ENCODE measurements at places on chromosomes 5 and 9.

DNA sequence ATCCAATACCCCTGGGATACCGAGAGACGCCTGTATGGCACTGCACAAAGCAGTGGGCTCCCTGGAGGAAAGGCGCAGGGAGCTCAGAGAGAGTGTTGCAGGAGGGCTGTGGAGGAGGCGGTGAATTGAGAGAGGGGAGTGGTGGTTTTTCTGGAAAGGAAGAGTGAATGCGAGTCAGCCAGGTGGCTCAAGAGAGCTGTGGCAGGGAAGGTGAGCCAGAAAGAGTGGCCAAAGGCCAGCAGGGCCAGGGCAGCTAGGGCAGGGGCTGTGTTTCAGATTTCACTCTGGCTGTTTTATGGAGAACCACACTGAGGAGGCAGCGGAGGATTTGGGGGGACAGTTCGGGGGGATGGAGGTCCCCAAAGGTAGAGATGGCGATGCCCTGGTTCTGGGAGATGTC is 13.0 kb upstream of the DAB2IP start:
- no peak for DNase-seq

DNA sequence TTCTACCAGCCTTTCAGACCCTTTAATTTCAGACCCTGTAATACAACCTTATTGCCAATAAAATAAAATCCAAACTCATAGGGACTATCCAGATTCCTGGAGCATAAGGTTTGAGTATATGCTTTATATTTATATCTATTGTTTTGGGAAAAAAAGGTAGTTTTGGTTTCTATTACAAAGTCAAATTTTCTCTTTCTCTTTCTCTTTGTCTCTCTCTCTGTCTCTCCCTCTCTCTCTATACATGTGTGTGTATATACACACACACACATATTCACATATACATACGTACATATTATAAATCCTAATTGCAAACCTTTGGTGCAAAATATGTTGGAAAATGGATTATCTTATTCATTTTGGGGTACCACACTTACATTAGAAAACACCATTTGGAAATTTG is 39.0 kb downstream of the TMEM232 start:
- DNase-seq: no peak

GRCh38 chr5:166493612-166494011 is 1797.8 kb upstream of the WWC1 start:
- DNase-seq: no peak

GRCh38 chr5:78805474-78806124 is 157.0 kb upstream of the LHFPL2 start:
- DNase-seq: no peak

- no peak for DNase-seq
These were observed 37.6 kb upstream of the CCDC152 start for GRCh38 chr5:42719034-42719433.

GRCh38 chr9:95131023-95131943 is 186.2 kb downstream of the FANCC start:
- DNase-seq: peak; percentile 37

DNA sequence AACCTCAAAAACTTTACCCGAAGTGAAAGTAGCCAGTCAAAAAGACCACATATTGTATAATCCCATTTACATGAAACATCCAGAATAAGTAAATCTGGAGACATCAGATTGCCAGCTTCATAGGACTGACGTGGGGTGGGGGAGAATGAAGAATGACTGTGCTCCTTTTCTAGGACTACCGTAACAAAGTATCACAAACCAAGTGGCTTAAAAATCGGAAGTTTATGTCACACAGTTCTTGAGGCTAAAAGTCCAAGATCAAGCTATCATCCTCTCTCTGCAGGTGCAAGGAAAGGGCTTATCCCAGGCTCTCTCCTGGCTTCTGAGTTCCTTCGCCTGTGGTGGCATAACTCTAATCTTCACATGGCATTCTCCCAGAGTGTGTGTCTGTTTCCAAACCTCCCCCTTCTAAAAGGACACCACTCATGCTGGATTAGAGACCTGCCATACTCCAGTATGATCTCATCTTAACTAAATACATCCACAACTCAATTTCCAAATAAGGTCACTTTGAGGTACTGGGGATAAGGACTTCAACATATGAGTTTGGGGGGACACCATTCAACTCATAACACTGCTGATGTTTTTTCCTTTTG is 25.5 kb downstream of the ADAM19 start:
- DNase-seq: no peak

DNA sequence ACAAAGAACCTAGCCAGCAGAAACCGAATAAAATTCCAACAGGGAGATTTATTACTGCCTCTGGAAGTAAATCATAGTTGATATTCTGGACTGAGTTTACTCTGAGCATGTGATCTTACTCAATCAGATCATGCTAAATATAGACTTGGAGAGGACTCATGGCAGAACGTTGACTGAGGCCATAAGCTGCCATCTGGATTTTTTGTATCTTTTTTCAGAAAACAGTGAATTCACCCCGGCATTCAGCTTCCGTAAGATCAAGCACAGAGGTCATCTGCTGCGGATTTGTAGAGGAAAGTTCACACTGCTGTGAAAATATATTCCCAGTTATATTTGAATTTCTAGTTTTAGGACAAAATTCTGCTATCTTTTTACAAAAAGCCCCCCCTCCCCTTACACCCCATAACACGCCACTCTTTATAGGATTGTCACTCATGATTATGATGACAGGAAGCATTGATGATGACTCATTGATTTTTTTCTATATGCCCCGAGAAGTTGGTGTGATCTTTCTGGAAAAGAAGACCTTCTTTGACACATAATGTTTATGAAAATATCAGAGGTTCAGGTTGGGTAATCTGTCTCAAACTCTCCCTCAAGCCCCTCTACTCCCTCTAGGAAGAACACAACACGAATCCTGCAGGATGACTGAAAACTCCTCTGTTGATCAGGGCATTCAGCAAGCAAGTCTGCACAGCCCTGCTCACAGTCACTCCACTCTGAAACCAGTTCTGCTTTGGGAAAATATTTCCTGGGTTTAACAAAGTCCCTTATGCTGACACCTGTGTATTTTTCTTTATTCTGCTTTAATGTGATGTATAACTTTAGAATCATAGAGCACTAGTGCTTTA is 70.8 kb downstream of the NXNL2 start:
- no peak for DNase-seq

- no peak for DNase-seq
These were observed 531.6 kb downstream of the PSAT1 start for GRCh38 chr9:78828521-78828920.

GRCh38 chr5:124001036-124001615 is 489.1 kb downstream of the CSNK1G3 start:
- DNase-seq: no peak

DNA sequence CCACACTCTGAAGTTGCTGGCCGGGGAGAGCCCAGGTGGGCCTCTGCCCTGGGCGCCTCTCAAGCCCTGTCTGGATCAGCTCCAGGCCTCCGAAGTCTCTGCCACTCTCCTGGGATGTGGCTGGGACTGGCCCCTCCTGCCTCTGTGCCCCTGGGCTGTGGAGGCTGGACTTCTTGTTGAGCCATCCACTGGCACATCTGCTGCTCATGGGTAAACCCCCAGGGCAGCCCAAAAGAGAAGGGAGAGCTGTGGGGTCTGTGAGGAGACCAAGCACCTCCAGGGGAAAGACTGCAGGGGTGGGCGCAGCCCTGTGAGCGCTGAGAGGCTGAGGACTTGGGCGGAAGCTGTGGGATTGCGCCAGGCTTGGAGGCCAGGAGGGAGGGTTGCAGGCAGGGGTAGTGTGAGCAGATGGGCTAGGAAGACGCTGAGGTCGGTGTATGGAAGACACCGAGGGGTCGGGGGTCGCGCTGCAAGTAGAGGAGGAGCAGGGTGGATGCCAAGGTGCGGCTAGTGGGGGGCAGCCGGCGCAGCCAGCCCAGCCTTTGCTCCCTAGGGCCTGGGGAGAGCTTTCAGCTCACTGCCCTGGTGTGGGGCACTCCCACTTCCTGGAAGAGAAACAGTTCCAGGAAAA is 118.1 kb downstream of the WNK2 start:
- no peak for DNase-seq

- peak; percentile 49 for DNase-seq
These were observed 36.1 kb downstream of the TMC1 start for GRCh38 chr9:72557549-72557948.

- no peak for DNase-seq
These were observed 101.6 kb upstream of the SSBP2 start for GRCh38 chr5:81852291-81853029.

GRCh38 chr9:13627071-13627470 is 347.6 kb upstream of the MPDZ start:
- no peak for DNase-seq

DNA sequence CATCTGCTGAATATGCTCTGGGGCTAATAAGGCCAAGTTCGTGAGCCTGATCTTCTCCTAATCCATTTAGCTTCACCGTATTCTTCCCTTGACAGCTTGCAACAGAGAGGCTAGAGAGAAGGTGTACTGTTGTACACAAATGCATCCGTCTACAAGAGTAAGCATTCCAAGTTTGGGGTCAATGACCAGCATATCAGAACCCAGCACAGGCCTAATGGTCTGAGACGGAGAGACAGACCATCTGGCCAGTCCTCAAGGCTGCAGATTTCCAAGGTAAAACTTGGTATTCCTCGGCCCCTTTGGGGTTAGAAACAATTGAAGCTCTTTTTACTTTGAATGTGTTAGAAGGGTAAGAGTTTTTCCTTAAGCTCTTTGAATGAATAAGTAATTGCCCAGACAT is 481.2 kb upstream of the KLF4 start:
- DNase-seq: no peak

- DNase-seq: no peak
These were observed 38.4 kb upstream of the HAND1 start for GRCh38 chr5:154516475-154516874.

GRCh38 chr5:65776441-65777141 is 54.6 kb downstream of the NLN start:
- DNase-seq: no peak

- DNase-seq: no peak
These were observed 29.3 kb upstream of the NADK2 start for GRCh38 chr5:36270876-36271575.

GRCh38 chr9:34127035-34127948 is 794 bp upstream of the DCAF12 start:
- peak; percentile 19 for DNase-seq

DNA sequence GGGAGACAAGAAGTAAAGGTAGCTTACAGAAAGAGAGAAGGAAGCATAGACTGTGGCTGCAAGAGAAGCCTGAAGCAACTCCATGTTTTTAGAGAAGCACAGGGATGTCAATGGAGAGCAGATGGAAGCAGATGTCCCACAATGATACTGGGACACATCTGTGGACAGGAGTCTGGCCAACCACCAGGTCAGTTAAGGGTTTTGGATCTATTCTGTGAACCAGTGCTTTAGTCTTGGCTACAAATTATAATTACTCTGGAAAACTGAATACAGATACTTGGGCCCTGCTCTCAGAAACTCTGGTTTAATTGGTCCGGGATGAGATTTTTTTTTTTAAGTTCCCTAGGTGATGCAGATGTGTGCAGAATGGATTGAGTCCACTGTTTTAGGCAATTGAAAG is 592.8 kb downstream of the CSNK1G3 start:
- no peak for DNase-seq

GRCh38 chr9:89435071-89435823 is 62.7 kb downstream of the SEMA4D start:
- DNase-seq: no peak

DNA sequence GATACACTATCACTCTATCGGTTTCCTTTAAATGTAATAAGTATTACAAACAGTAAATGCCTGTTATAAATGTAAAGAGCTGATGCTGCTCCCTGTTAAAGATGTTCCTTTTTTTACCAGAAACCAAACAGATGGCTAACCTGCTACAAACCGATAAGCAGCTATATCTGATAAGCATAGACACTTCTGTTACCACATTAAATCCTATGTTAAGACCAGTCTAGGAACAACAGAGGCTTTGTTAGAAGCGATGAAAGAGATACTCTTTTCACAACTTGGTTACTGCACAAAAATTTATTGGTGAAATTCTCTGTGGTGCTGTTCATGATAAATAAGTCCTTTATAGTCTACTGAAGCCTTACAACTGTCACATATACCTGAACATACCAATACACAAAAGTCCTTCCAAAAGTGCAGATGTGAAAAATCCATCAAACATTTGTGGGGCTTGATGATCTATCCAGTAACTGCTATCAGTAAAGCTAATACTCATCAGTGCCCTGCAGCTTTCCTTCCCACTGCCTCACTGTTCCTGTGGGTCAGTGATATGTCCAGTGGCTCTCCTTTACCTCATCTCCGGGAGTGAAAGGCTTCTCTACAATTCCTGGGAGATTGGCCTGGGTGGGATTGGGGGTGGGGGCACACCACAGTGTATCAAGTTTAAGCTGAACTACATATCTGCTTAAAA is 25.8 kb upstream of the PRXL2C start:
- DNase-seq: no peak

DNA sequence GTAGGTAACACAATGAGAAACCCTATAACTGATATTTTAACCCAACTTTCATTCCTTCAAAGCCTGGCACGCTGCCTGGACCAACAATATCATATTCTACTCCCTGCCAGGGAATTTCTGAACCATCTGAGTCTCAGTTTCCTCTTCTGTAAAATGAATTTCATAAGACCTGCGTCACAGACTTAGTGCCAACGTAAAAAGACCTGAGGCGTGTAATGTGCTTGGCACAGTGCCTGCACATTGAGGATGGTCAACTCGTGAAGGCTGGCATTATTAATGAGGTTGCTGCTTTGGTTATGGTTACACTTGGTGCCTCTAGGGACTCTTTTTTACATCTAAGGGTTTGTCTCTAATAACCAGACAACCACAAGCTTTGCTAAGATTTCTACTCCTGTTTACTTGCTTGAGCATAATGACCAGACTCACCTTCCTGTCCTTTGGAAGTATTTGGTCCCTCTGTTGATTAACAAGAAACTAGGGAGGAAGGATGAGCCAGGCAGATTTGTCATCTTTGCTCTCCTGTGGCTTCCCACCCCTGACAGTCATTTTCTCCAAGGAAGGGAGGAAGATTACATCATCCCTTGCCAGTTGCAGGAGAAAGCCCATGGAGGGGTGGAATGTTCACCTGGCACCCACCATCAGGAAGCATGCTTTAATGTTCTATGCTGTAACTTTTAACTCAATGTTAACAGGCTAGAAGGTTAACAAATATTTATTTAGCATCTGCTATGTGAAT is 79.0 kb downstream of the PAPPA start:
- DNase-seq: no peak

- DNase-seq: no peak
These were observed 503 bp upstream of the GDNF start for GRCh38 chr5:37840053-37841034.

- no peak for DNase-seq
These were observed 409.5 kb downstream of the ARHGEF28 start for GRCh38 chr5:74035521-74035937.

DNA sequence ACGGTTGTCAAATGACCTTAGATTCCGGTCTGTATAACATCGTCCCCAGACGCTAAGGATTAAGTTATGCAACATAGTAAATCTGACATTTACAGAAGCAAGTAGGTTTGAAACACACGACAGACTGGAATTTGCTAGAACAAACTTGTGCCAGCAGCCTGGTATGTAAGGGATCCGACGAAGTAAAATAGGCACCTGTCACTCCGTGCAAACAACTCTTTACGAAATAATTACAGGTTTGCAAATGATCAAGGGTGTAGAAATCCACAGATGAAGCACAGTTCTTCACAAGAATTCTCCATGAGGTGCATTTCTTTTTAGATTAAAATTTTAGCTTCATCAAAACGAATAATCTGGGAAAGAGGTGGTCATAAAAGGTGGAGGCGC is 508 bp downstream of the MOCS2 start:
- DNase-seq: no peak

Measured in activated CD8-positive, alpha-beta memory T cell treated with anti-CD3 and anti-CD28 coated beads, Interleukin-2, amount 50 U/mL, for 4 hours (primary cell).